ENCODE measurements at places on chromosomes 7 and 10.

GRCh38 chr10:129786216-129786615, 177.9 kb downstream of the EBF3 start:
- no peak for DNase-seq

DNA sequence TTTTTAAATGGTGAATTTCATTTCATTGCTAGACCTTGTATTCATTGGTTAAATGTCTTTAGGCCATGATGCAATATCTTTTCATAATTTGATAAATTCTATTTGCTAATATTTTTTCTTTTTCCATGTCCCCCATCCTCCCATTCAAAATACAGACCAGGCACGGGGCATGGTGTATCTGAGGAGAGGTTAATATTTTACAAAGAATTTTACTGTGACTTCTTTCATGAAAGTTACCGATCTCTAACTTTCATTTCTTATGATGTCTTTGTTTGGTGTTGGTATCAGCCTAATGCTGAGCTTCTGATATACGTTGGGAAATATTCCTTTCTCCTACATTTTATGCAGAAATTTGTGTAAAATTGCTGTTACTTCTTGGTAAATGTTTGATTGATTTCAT, 216.7 kb upstream of the IGFBP3 start:
- DNase-seq: no peak

GRCh38 chr7:44400033-44400511, 74.7 kb upstream of the CAMK2B start:
- no peak for DNase-seq

GRCh38 chr7:72538856-72539255, 126.7 kb upstream of the CALN1 start:
- DNase-seq: no peak

DNA sequence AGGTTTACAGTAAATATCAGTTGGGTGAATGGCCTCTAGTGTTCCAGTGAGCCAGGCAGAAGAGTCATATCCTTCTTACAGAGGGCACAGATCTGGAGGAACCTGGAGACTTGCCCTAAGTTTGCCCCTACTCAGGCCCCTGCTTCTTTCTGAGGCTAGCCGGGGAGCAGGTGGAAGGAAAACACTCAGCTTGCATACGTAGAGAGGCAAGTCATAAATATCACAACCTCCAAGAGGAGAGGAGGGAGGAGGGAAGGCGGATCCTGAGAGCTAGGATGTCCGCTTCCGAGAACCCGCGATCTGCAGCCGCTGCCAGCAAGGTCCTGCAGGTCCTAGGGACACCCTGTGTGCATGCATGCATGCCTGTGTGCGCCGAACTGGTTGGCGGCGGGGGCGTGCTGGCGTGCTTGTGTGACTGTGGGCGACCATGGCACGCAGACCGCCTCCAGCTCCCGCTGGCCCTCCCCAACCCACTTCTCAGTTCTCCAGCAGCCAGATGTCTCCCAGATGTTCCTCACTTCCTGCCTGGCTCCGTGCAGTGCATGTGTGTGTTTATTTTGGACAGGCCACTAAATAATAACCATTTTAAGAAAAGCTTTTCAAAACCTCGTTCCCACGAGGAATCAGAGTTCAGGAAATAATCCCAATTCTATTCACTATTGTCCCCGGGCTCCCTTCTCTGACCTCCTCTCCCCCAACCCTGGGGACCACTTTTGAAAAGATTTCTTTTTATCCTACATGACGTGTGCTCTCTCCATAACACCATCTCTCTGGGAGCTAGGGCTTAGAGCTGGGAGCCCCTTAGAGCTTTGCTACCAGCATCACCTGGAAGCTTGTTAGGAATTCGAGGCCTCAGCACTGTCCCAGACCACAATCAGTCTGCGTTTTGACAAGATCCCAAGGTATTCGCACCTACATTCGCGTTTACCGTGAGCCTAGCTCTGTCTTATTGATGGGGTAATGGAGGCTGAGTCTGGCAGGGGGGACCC, 32.4 kb downstream of the UNC5B start:
- no peak for DNase-seq

DNA sequence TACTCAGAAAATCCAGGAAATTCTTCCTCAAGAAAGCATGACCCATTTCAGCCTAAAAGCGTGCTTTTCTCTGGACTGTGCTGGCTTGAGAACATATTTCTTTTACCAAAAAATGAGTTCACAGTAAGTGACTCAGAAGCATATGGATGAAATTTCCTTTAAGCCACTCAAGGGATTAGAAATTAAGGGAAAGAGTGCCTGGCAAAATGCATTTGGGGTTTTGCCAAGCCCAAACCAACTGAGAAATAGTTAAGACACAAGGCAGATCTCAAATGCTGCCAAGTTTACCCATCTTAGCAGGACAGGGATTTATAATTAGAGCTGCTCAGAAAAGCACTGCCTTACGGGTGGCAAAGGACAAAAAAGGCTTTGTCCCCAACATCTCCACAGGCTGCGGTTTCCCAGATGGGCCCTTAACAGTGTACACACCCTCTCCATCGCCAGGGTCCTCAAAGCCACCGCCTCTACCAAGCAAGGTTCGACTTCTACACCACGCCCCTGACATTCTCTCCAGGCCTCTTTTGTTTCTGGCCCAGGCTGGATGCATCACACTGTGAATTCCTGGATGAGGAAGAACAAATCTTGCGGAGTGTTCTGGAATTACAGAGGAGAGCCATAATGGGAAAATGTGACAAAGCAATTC, 30.1 kb upstream of the CDHR3 start:
- DNase-seq: peak; percentile 26

GRCh38 chr7:139340808-139341057, 404 bp upstream of the FMC1 start:
- DNase-seq: no peak

DNA sequence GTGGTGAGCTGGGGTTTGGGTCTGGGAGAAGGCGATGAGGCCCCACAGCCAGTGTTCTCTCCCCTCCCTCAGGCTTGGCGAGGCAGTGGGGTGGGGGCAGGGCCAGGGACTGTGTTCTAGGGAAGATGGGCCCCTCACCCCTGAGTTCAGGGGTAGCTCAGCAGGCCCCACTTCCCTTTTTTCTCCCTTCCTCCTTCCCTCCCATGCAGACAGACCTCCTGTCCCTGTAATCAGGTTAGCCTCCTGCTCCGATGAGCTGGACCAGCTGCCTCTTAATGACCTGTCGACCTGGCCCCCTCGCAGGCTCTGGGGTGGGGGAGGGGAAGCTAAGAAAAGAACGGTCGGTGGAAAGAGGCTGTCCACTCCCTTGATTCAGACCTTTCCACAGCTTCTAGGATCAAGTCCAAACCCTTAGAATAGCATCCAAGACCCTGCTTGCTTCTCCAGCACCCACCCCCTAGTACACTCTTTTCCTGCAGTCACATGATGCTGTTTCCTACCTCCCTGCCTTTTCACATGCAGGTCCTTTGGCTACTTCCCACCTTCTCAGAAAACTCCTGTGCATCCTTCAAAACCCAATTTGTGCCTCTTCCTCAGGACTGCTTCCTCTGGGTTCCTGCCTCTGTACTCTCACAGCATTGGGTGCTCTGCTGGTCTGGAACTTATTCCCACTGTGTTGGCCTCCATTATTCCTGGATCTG, 64.1 kb downstream of the ZMIZ1 start:
- no peak for DNase-seq

DNA sequence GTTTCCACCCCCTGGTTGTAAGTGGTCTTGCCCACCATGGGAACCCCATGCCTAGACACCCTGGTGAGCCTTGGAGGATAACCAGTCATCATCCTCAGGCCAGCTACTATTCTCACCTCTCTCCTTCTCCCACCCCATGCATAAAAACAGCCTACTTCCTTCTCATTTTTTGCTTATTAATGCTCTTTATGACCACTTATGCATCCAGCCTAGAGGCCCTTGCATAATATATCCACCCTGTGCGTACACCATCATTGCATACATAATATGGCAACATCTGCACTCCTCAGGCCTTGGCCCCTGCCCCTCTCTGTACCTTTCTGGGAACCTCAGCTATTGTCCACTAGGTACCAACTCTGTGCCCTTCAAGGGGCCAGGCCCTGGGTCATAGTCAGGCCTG, 91.0 kb downstream of the CDH23 start:
- no peak for DNase-seq

- no peak for DNase-seq
These were observed 130.1 kb downstream of the COBL start for GRCh38 chr7:51186531-51186930.

DNA sequence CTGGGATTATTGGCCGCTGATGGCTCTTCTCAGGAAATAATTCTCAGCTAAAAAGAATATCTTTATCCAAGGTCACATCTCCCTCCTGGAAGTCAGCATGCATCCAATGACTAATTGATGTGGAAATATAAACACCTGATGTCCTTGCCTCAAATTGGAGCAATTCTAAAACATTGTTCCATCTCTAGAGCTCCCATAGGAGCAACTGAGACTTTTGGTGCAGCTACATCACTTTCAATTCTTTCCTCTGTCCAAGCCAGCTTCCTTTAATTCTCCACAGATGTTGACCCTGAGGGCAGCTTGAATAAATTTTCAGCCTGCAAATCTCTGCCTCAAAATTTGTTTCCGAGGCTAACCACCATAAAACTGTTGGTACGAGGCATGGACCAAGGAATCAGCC, 43.9 kb upstream of the KCND2 start:
- no peak for DNase-seq

DNA sequence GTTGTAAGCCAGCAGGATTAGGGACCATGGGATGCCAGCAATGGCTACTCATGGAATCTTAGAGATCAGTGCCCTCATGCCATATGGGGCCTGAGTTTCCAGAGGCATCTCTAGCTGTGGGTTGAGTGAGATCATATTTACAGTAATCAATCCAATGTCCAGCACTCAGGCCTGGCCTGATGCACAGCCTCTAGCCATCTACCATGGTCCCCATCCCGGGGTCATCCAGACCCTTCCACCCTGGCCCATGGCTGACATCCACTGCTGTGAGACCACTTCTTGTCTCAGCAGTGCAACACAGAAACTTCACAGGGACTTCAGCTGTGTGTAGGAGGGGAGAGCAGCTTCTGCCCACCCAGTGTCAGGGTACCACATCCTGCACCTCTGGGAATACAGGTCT, 6.5 kb upstream of the ADCY1 start:
- DNase-seq: no peak

GRCh38 chr7:32507414-32507813, 12.1 kb downstream of the AVL9 start:
- DNase-seq: no peak

- DNase-seq: no peak
These were observed 86.7 kb downstream of the RGS10 start for GRCh38 chr10:119455609-119456434.

- DNase-seq: no peak
These were observed 633.9 kb upstream of the POT1 start for GRCh38 chr7:125563557-125563956.

- DNase-seq: no peak
These were observed 78.1 kb upstream of the TOMM7 start for GRCh38 chr7:22900784-22901183.

GRCh38 chr7:85950418-85950817, 693.3 kb upstream of the GRM3 start:
- DNase-seq: no peak

DNA sequence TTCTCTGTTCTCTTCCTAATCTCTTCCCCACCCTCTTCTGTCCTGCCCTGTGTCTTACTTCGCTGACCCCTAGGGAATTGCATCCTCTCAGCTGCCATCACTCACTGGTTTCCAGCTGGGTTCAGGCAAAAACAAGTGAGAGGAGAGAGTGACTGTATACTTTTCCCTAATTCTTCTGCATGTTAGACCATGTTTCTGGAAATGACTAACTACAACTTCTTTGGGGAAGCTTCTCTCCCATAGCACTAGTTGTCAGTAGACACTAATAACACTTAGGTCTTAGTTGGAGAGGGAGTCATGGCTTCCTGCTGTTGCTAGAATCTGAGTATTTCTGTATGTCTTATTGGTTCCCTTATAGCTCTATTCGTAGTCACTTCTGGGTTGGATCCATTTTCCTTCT, 299.0 kb upstream of the FZD1 start:
- DNase-seq: no peak

DNA sequence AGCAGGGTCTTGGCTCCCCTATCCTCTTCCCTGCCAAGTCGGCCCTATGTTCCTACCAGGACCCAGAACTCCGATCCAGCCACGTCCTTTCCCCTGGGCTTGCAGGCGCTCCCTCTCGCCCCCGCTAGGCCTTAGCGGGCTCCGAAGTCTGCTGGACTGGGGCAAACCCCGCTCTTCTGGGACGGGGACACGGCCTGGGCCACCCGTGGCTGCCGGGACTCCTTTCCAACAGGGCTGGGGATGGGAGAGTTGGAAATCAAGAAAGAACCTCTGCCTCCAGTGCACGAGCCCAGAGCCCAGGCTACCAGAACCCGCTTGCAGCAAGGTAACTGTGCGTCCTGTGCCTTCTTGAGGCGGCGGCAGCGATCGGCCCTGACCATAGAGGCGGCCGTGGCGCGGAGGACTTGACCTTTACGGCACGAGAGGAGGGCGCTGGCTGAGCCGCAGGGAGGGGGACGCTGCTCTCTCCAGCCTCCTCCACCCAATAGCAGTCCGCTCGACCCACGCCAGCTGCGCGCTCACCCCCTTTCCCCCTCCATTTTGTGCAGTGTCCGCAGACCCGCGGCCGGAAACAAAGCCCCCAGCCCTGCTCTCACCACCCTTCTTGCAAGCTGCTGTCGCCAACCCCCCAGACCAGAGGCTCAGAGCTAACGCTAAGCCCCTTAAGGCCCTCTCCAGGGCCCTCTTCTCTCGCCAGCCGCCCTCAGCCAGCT, 7.0 kb upstream of the HOXA11 start:
- DNase-seq: no peak

DNA sequence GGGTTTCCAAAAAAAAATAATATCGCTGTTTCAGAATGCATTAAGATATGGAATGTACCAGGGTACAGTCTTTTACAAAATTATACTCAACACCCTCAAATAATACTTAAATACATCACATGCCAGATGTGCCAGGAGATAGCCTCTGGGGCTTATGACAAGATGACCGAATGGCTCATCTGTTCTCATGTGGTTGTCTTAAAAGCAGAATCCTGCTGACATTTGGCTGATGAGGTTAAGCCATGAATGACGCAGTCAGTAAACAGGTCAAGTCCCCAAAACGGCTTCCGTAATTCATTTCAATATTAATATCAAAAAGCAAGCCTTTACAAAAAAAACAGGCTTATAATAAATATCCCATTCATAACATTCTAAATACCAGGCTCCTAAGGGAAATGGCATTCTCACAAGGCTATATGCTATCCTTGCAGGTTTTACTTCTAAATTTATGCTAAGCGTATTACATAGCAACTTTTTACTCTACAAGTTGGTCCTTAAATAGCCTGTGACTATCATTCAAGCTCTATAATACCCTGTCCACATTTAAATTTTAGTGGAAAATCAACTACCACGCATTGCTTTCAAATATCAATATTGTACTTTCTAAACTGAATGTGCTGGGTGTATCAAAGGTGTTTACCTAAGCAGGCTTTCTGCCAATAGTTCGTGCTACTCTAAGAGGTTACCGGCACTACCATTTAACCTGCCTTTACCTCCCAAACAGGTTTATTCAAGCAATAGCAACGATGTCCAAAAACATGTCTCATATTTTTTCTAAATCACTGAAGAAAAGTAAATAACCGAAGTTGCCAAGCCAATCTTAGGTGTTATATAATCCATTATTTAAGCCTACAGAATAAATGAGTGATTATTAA, 15.6 kb downstream of the SMURF1 start:
- no peak for DNase-seq

GRCh38 chr10:77190291-77190690, 447.3 kb downstream of the KCNMA1 start:
- DNase-seq: no peak

GRCh38 chr10:3757250-3757637, 27.8 kb downstream of the KLF6 start:
- no peak for DNase-seq

Data from non-pigmented ciliary epithelial cell (primary cell).